ENCODE measurements at places on chromosomes 2 and 18.

GRCh38 chr18:32093523-32093922 lies 1.8 kb downstream of the RNF138 start:
- DNase-seq: no peak

DNA sequence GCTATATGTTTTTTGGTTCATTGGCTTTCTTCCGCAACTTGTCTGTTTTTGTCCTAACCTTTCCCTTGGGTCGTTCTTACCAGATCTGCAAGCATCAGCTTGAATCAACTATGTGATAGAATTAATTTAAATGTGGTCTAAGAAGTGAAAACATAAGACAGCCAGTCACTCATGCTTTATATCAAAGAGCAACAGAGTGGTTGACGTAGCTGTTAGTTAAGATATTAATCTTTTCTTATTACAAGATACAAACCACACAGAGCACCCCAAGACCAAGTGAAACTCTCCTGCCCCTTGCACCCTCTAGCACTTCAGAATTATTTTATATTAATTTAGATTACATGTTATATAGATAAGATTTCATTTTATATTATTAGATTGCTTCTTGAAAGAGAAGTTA lies 15.2 kb downstream of the IL18RAP start:
- no peak for DNase-seq

DNA sequence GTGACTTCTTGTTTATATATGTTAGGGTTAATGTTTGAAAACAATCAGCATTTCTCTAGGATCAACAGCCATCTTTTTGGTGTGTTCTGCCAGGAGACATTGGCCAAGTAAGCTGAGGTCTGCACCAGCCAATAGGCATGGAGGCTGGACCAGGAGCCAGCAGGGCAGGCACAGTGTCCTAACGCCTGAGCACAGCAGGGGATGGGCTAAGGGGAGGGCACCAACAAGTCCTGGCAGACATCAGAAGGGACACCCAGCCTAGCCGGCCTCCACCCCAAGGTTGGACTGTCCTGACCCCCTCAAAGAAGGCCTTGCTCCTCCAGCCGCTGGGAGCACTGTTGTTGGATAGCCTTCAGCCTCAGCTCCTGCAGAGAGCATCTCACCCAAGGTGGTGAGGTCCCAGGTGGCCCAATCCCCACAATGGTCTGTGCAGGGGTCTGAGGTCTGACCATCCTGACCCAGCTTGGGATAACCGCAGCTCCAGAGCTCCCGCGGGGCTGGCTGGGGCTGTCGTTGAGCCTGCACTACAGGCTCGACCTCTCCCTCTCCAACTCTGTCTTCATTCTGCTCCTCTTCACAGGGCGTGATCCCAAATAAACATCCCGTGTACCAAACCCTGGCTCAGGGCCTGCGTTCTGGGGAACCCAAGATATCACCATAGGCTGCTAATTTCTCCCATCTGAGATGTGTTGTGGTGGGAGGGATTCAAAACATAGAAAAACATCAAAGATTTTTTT lies 8.1 kb downstream of the TEX44 start:
- DNase-seq: no peak

DNA sequence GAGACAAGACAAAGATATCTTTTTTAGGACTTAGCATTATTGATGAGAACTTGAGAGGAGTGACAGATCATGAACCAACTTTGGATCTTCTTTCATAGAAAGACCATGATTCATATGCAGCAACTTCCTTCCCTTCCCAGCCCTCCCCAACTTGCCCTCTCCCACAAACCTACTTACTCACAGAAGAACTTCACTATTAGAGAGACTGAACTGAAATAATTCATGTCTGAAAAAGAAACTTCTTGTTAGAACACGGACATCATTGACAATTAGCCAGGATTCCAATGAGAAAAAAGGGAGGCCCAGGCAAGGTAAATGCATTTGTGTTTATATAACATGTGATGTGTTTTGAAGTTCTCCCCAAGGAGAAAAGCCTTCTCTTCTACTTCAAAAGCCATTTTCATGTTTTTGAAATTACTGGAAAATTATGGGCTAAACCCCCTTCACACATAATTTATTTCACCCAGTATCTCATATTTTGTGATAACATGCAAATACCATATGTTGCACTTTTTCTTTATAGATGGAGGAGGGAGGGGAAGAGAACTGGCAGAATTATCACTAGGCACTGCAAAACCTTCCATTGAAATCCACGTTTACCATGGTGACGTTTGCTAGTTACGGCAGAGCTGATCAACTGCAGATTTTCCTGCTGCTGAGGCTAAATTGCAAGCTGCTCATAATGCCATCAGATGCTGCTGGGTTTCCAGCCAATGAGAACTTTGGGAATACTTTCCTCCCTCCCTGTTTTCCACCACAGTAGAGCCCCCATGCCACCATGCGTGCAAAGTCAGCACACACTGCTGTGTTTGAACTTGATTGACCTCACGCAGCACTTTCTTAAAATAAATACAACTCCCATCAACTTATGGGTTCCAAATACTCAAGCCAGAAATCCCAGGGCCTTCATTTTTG lies 294.7 kb downstream of the MEIS1 start:
- no peak for DNase-seq

DNA sequence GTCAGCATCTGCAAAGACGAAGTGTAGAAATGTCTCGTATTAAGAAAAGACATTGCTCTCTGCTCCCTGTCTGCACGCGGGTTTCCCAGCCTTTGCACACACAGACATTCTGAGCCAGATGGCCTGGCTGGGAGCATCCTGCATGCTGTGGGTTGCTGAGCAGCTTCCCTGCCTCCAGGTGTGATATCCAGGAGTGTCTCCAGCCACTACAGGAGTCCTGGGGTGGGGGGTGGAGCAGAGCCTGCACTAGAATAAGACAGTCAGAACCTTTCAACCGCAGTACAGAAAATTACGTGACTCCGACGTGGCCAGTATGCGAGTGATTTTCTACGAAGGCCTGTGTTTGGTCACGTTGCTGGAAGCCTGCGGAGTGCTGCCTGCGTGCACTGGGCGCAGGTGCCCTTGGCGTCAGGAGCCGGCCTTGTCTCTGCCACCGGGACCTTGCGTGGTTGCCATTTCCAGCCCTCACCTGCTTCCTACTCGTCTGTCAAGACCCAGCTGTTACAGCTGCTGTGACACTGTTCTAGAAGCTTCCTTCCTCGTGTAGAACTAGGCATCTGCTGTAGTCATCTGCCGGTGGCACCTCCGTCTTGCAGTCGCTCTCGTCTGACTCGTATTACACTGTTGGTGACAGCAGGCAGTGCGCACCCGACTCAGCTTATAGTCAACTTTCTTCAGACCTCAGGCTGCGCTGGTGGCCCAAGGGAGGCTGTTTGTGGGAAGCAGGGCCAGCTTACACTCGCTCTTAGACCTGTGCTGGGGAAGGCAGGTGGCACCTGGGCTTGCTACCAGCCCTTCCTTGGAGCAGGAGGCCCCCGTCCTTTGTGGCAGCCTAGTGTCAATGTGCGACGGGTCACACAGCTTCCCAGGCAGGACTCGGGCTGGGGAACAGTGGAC lies 11.2 kb downstream of the CTDP1 start:
- DNase-seq: peak; percentile 50

DNA sequence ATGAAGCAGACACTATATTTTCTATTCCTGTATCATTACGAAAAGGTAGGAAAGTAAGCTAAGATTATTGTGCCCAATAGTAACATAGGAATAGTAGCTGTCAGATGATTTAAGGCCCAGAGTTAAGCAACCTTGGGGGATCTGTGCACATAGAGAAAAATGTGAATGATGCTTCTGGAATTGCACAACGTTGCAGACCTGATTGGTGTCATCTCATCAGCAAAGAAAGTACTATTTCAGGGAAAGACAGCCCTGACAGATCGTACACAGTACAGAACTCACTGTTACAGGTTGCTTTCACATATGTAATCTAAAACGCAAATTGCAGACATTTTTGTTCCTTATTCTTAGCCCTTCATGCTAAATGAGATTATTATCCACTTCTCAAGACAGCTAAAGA lies 535.9 kb downstream of the TRIB2 start:
- no peak for DNase-seq

- DNase-seq: no peak
Observed at GRCh38 chr2:204184226-204184625, 247.7 kb downstream of the ICOS start.

DNA sequence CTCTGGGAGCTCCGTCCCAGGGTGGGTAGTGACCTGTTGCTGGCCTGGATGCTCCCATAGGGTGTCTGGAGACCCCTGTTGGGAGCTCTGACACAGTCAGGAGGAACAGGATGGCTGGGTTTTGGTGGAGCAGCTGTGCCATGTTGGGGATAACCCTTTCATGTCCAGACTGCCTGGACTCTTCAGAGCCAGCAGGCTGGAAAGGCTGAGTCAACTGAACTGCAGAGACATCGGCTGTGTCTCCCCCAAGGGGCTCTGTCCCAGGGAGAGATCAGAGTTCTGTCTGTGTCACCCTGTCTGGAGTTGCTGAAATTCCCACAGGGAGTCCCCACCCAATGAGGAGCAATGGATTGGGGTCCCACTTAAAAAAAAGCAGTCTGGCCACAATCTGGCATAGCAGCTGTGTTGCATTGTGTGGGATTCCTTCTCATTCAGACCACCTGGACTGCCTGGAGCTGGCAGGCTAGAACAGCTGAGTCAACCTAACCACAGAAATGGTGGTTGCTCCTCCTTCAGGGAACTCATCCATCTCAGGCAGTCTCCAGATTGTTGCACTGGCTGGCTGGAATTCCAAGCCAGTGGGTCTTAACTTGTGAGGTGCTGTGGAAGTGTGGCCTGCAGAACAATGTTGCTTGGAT lies 37.2 kb downstream of the AGPS start:
- DNase-seq: peak; percentile 25

GRCh38 chr2:128558441-128558840 lies 239.8 kb upstream of the HS6ST1 start:
- no peak for DNase-seq

DNA sequence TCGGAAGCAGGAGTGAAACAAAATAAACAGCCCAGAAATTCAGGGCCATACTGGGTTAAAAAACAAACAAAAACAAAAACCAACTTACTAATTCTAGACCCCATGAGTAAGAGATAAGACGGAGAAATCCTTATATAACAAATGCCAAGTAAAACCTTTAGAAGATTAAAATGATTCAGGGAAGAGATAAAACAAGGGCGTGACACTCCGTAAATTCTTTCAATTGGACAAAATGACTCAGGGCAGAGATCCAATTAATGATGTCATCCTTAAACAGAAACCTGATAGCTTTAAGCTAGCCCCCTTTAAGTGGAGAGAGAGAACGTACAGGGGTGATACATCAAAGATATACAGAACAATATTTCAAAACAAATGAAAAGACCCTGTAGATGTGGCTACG lies 317.4 kb downstream of the NBAS start:
- DNase-seq: no peak

- DNase-seq: no peak
Observed at GRCh38 chr2:130908832-130909231, 72.1 kb downstream of the ARHGEF4 start.

DNA sequence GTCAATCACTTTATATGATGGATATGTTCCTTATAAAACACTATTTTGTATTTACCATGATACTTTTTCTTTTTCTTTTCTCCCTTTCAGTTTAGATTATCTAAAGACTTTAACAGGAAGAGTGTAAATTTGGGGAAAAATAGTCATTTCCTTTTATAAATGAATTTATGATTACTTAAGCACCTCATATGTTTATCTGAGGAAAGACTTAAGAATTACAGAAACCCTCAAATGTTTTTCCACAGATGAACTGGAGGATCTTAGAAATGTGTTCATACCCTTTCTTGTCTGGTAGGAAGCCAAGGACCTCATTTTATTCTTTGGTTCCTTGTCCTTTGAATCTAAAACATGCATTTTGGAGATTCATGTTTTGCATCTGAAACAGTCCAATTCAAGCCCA lies 36.7 kb downstream of the MAPRE2 start:
- DNase-seq: no peak

DNA sequence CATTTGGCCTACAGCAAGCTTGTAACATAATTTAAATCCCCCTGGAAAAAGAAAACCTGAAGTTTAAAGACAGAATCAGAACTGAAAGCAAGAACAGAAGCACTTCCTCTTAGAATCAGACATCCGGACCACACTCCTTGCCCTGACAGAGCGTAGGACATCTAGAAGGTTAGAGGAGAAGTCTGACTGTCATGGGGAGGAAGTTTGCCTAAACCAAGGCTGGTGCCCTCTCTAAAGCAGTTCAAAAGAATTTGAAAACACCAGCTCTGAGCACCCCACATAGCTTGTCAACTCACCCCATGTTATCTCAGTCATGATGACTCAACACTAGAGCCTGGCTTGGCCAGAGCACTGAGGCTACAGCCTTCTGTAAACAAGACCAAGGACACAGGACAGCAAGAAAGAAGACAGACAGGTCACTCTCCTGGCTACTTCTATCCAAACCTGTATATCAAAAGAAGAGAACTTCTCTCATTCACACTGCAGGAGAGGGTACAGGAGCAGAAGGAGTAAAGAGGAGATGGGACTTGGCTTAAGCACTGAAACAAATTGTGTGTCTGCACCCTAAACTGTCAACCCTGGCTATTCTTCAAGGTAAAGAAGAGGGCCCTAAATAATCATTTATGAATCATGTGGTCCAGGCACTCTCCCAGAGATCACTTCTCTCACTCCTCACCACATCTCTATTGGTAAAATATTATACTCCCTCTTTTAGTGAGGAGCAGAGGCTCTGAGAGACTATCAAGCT lies 198.6 kb downstream of the MEMO1 start:
- DNase-seq: no peak

- DNase-seq: no peak
Observed at GRCh38 chr2:48228345-48228684, 301.6 kb upstream of the STON1 start.

DNA sequence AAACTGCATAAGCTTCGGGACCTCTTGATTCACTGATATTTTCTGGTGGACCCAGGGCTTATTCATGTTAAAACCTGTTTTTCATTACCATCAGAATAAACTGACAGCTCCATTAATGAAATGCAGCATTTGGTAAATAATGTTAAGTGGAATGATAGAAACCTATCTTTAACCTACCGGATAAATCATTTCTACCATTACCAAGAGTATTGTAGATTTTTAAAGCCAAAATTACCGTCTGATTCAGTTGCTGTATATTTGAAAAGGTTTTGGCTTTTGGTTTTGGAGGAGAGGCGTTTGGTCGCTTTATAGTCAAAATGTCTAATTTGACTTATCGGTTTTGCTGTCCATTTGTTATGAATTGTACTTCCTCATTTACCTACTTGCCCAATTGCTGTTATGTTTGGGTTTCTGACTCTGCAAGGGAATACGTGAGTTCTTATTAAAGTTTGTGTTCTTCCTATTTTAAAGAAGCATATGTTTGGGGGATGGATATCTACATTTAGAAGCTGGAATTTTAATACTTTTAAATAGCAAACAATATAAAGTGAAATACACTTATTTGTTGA lies 1.0 kb upstream of the CUL3 start:
- no peak for DNase-seq

GRCh38 chr2:31219131-31219969 lies 2.0 kb upstream of the CAPN14 start:
- no peak for DNase-seq

GRCh38 chr2:47554311-47554905 lies 151.5 kb downstream of the MSH2 start:
- DNase-seq: no peak

DNA sequence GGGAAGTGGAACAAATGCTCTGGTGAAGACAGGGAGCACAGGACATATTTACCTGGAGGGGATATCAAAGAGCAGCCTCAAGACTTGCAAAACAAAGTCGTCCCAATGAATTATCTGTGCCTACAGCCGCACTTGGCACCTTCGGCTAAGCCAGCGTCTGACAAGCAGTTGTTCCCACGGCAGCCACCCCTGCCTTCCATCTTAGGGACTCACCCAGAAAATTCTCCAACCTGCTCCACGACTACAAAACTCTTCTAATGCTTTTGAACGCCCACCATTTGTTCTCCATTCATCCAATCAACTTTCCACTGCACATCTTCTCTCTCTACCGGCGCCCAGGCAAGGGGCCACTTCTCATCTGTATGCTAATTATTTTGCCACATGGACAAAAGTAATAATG lies 7.0 kb downstream of the MYT1L start:
- DNase-seq: no peak
